ENCODE measurements at places on chromosomes 3 and 15.
A peak's percentile ranks its signal among the peaks of the same experiment; 100 is the strongest.

DNA sequence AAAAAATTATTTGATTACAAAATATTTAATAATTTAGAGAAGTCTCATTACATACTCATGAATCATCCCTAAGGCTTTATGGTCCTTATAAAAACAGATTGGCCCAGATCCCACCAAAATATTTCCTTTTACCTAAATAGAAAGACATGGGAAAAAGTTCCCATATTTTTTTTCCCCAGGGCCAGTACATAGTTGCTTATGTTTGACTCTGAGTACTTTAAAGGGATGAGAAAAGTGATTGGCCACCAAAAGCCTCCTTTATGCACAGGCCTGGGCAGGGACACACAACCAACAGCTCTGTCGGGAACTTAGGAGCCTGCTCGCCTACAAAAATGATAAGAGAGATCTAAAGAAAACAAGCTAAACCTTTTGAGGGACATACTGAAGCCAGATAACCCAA is 22.3 kb downstream of the KCNAB1 start:
- no peak for DNase-seq

GRCh38 chr3:188205992-188206416 is 52.0 kb downstream of the LPP start:
- DNase-seq: no peak

DNA sequence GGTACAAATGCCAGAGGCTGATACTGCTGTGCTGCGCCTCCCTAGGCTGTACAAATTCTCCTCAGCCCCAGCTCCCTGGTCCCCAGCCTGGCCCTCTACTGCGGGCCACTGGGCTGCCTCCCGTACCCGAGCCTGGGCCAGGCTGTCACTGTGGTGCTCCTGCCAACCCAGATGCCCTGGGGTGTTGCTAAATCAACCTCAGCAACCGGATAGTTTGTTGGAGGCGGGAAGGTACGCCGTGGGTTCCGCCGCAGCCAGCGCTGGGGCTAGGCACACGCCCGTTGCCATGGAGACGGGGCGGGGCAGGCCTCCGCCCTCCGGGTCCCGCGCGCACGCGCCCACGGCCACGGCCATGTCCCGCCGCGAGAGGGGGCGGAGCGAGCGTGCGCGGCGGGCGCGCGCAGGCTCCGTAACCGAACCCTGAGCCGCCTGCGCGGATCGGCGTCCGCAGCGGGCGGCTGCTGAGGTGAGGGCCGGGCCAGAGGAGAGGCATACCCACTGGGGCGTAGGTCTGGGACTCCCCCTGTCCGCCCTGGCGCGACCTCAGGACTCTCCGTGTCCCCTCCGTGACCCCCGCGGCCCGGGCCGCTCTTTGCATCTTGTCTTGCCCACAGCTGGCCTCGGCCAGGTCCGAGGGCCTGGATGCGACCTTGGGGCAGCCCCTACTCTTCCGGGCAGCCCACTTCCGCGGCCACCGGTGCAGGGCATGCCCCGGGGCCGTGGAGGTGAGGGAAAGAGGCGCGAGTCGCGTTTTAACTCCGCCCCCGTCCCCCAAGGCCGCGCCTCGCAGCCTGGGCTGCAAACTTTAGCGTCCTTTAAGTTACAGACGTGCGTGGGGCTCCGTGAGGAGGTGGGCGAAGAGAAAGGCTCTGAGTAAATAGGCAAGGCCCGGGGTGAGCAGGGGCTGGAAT is at the start of gene TEX264:
Gene TEX264, plus strand, starts transcription at position 430 of the 911 bp plus-strand sequence. CDS start 3,053 bp downstream, outside the sequence.
- peak; percentile 90 for DNase-seq

DNA sequence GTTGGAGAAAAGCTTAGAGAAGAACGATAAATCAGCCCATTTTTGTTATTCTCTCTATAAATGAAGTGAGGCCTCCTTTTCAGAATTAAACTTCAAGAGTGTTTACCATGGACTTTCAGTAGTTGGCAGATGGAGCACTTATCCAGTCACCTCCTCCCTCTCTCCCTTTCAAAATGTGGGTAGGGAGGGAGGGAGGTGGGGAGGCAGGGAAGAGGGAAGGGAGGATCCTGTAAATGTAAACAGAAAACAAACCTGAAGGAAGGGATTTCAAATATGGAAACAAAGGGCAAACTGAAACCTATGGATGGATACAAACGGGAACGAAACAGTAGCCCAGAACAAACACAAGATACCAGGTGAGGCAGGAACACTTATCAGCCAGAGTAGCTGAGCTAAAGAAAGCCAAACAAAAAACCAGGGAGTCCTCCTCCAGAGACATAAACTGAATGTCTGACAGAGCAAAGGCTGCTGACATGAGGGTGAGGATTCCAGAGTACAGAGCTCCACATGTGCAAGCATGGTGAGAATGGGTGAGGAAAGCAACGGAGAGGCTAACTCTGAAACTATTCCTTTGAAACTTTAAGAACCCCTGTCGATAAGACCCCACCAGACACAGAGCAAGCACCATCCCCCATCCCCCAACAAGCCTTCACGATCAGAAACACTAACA is 41.0 kb upstream of the GP5 start:
- DNase-seq: no peak

GRCh38 chr3:64170270-64170669 is 55.0 kb downstream of the PRICKLE2 start:
- no peak for DNase-seq

DNA sequence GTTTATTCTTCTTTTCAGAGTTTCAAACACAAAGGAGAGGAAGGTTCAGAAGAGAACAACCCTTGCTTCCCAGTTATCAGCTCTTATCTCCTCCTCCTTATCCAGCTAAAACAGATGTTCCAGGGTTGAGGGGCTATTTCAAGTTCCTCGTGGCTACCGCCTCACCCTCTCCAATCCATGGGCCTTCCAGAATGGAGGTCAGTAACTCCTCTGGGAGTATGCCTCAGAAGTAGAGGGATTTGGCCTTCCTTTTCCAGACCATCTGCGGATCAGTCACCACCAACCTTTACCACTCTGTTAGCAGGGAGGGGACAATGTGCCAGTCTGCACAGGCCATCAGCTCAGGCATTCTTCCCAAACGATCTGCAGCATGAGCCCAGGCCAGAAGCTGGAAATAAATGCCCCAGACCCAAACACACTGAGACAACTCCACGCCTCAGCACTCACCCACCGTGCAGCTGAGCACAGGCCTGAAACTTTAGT is 14.8 kb downstream of the HTR3C start:
- no peak for DNase-seq

DNA sequence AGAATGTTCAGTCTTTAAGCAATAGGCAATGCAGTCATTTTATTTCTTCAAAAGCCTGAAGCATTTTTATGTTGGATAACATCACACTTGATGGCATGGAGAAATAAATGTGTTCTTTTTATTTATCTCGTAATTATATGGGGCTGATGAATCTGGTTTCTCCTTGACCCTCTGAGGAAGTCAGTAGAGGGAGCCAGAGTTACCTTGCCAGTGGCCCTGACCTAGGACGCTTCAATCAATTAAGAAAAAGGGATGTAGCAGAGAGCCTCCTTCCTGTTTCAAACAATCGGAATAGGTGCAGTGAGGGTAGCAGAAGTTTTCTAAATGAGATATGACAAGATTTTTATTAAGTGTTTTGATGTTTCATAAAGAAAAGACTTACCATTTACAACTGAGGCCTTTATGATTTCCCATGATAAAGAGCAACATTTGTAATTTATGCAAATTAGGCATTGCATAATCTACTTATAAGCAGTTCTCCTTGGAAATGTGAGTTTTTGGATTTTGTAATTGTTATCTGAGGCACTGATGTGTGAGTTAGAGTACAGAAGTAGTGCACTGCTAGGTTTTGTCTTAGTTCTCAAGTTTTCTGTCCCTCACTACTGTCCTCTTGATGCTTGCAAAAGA is 129.1 kb downstream of the RAP2B start:
- DNase-seq: peak; percentile 15

DNA sequence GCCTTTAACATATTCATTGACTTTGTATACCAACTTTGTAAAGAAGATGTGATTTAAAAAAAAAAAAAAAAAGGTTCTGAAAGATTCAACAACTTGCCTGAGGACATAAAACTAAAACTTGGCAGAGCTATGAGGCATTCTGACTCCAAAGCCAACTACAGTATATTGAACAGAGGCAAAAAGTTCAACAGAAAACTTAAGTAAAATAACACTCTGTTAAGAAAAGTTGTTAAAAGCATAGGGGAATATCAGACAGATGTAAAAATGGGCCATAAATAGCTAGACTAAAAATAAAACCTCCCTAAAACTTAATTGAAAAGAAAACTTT is 23.4 kb downstream of the GOLIM4 start:
- DNase-seq: no peak

GRCh38 chr3:21587894-21588293 is 163.1 kb downstream of the ZNF385D start:
- DNase-seq: no peak

- peak; percentile 59 for DNase-seq
These were observed 5.4 kb upstream of the SENP7 start for GRCh38 chr3:101518421-101518871.

DNA sequence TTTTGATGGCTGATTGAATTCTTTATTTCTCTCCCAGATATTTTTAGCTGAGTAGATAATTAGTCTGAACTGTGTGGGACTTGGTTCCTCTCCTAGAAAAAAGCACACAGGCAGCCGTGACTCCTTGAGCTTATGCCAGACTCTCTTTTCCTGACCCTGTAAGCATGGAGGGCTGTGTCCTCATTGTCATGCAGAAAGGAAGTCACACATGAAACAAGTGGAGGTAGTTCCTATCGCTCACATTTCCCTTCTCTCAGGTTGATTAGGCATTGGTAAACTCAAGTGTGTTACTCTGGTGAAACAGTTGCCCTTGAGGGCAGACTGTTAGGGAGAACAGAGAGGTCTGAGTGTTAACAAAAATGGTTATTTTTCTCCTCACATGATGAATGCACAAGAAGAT is 6.3 kb upstream of the RTP4 start:
- no peak for DNase-seq

DNA sequence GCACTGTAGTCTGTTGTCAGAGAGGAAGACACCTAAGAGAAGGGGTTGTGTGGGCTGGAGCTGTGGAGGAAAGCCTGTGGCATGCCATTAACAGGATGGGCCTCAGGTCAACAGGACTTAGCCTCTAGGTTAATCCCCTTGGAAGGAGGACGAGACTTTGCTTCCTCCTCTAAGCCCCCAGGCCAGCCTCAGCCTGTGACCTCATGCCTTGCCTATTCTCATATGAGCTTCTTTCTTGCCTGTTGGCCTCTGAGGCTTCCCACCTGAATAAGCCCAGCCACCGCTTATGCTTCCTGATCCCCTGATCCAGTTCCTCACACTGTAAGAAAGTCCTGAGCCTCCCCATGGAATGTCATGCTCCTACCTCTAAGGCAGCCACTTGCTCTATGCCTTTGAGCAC is 52.2 kb upstream of the TBC1D21 start:
- no peak for DNase-seq

DNA sequence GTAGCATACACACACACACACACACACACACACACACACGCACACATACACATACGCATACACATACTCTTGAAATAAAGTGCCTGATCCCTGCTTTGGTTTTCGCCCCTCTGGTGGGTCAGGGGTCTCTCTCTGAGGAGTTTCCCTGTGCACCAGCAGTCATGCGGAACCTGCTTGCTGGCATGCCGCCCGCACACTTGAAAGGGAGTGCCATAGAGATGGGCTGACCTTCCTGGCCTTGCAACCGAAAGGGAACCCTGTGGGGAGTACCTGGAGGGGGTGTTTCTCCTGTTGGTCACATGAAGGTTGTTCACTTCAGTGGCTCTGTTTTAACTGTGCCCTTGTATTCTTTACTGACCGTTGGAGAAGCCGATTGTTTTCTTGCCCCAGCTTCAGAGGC is 752.3 kb downstream of the NR2F2 start:
- DNase-seq: no peak

DNA sequence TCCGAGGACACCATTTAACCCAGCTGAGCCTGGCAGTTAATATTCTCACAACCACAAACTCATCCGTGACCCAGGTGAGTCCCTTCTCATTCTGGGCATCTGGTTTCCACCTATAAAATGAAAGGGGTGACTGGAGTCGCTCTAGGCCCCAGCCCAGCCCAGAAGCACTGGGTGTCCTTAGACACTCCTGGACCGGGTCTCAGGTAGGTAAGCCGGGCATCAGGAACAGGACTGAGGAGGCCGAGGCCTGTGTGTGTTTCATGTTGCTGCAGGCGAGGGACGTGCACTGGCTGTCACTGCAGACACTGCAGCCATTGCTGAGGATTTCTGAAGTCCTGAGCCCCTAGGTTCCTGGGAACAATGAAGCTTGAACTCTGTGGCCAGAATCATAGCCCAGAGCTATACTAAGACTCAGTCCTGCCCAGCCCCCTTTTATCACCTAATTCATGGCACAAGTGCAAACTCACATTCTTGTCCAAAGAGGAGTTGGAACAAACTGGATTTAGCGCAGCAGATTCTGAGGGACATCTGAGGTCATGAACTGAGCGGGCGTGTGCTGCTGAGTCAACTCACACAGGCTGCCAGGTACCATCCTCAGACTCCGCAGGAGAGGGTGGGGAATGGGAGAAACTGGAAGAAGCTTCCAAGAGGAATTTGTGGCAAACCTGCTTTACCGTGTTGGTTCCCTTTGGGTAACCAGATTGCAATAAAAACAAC is 184.9 kb downstream of the FAM43A start:
- no peak for DNase-seq

- DNase-seq: no peak
These were observed 11.8 kb downstream of the TNK2 start for GRCh38 chr3:195896361-195897080.

- DNase-seq: no peak
These were observed 153.3 kb downstream of the ECT2 start for GRCh38 chr3:172903642-172904320.

DNA sequence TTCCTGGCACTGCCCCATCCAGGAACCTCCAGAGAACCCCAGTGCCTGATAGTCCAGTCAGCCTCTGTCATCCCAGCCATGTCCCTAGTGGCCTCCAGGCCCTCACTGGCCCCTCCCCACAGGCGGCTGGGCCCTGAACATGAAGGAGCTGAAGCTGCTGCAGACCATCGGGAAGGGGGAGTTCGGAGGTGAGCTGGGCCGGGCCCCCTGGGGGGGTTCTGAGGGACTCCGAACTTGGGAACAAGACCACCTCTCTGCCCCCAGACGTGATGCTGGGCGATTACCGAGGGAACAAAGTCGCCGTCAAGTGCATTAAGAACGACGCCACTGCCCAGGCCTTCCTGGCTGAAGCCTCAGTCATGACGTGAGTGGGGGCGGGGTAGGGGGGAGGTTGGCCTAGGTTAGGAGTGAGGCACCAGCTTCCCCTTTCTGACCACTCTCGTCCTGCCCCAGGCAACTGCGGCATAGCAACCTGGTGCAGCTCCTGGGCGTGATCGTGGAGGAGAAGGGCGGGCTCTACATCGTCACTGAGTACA is 12.0 kb upstream of the LMAN1L start:
- no peak for DNase-seq

- no peak for DNase-seq
These were observed 144.4 kb downstream of the CHST2 start for GRCh38 chr3:143263852-143264513.

- DNase-seq: no peak
These were observed 157.8 kb downstream of the TIGIT start for GRCh38 chr3:114451561-114452018.
